ENCODE measurements at places on chromosomes 2 and 18.

DNA sequence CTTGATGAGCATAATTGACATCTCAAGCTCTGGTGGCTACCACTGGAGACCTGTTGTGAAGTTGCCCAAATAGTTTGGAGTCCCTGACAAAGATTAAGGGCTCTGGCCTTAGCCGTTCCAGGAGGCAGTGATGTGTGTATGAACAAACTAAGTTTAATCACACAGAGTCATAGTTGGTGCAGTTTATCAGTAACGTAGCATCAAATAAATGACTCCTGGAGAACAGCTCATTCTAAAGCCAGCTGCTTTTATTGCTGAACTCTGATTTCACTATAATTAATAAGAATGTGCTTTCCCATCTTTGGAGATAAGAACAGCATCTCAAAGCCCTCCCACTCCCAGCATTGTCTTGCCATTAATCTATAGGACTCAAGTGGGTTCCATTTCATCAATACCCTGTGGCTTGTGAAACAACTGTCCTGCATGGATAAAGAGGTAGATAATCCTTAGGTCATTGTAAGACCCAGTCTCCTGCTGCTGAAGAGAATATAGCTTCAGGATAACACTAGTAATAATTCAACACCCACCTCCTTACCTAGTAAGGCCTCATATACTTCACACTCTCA, 211.4 kb upstream of the THUMPD2 start:
- DNase-seq = no peak

DNA sequence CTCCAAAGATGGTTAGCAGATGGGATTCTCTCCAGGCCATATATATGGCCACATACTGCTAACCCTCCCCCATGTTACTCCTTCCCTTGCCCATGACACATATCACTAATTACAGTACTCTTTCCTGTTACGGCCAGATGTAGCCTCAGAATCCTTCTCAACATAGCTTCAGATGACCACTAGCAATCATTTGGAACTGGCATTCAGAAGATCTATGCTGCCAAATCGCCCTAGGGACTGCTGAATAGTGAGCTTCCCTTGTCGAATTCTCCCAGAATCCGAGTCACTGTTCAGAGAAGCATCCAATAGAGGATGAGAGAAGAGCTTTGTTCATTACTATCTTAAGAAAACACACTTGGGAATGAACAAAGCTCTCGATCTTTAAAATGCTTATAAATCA, 121.2 kb upstream of the TANK start:
- no peak for DNase-seq

DNA sequence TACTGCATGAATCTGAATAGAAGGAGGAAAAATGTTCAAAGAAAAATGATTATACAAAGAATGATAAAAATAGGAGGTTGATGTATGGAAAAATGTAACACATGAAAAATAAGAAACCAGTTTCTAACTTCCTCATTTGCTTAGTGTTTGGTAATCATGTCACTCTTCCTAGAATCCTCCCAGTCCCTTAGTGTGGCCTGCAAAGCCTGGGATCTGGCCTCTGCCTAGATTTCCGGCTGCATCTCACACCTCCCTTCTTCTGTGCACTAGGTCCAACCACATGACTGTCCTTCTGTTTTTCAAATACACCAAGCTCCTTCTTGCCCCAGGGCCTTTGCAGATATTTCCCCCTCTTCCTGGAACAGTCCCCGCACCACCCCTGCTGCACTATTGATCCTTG, 76.8 kb upstream of the RBMS1 start:
- no peak for DNase-seq

DNA sequence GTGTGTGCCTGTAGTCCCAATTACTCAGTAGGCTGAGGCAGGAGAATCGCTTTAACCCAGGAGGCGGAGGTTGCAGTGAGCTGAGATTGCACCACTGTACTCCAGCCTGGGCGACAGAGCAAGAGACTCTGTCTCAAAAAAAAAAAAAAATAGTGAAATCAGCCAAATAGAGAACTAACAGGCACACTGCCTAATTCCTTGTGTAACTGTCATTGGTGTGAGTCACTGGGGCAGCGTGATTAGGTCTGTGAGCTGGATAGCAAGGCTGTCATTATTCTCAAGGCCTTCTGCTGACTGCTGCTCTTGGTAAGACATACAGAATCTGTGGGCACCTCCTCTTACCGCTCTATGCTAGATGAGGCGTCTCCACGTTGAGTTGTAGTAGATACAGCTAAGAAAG, 270.3 kb downstream of the NEDD4L start:
- peak; percentile 72 for DNase-seq

GRCh38 chr2:215831296-215831913, 181.9 kb downstream of the MREG start:
- no peak for DNase-seq

DNA sequence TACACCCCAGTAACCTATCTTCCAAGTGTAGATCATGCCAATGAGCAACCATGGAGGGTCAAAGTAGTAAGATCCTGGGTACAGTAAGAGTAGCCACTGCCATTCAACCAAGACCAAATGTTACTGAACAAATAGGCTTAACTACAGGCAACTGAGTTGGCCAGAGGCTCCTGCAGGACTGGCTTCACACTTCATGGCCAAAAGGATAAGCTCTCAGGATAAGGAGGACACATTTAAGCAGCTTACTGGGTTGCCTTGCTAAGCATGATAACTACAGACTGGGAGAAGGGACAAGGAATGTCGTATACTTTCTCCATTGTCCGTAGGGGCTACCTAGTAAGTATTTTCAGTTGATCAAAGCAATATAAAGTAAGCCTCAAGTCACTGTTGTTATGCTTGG, 174.7 kb downstream of the INO80D start:
- no peak for DNase-seq

GRCh38 chr2:102915128-102915527, 153.3 kb downstream of the TMEM182 start:
- DNase-seq = no peak

DNA sequence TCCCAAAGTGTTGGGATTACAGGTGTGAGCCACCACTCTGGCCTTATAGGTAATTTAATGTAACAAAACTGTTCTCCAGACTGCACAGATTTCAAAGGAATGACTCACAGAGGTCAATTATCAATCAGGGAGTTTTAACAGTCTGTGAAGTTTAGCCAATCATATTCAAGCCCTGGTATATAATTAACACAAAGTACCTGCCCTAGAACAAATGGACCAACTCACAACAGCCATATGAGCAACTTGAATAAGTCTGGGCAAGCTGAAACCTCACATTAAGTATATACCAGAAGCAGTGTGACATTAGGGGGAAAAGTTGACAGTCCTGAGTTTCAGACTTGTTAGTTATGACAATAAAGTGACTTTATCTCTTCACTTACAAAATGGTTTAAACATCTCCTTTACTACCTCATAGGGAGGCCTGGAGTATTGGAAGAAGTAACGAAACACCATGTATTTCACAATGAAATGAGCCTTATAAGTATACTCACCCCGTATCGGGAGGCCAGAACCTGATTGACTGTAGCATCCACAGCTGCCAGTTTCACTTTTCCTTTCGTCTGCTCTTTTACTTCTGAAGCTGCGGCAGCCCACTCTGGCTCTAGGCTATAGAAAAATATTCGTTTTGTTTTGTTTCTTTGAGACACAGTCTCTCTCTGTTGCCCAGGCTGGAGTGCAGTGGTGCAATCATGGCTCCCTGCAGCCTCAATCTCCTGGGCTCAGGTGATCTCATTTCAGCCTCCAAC, 22.2 kb downstream of the PDIA6 start:
- DNase-seq = peak; percentile 62

DNA sequence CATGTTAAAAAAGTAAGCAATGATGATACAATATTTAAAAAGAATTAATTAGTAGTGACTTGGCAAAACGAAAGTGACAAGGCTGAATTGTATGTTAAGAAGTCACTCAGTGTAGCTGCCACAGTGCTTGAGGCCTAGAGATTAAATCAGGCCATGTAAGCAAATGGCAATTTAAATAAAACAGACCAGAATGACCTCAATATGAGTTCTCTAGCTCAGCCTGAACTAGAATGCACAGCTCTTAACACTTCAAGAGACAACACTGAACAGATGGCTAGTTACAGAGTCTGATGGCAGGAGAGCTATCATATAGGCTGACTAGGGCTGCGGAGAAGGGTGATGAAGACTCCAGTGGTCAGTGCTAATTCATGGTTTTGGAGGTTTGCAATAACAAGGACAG, 117.9 kb upstream of the ZBTB14 start:
- no peak for DNase-seq

GRCh38 chr18:49023271-49023937, 72.6 kb upstream of the SMAD7 start:
- peak; percentile 46 for DNase-seq

DNA sequence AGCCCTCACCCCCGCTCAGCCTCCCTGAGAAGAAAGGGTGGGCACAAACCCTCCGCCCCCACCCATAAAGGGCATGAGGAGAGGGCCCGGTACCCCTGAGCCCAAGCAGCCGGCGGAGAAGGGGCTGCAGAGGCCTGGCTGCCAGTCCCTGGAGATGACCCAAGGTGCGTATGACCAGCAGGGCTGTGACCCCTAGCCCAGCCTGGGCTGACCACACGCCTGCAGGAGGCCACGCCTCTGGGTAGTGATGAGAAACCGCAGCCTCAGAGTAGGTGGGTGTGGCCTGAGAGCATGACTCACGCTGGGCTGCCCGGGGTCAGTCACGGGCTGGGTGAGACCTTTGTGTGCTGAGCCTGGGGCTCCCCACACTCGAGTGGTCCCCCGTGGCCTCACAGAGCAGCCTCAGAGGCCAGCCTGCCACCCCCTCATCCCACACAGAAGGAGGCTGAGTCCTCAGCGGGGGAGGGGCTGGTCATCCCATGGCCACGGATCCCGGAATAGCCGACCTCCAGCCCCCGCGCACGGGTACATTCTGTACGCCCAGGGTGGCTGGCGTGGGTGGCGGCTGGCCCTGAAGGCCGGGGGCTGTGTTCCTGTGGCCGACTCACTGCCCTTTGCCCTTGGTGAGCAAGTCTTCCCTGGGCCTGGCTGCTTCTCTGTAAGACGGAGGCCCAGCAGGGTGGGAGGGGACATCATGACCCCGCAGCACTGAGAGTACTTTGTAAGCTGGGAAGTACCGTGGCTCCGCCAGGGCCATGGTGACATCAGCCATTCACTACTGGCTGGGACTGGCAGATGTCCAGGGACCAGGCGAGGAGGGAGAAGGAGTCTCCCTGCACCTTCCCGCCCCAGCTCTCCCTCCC, 110.8 kb upstream of the OTOS start:
- DNase-seq = peak; percentile 24

DNA sequence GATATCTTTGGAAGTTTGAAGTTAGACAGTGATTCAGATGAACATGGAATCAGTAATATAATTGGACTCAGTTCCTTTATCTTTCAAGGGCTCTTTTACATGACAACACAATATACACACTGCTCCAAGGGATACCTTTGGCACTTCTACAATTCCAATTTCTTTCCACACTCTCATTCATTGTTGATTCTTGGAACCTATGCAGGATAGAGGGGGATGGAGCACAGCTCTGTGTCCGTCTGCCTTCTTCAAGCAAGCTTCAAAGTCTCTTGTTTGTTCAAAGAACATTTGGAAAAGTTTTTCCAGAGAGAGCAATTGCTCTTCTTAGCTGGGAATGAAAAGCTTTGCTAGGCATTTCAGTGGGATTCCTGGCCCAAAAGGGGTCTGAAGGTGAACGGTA, 276.2 kb upstream of the ZEB2 start:
- no peak for DNase-seq

GRCh38 chr18:24248359-24248758, 109.5 kb downstream of the CABYR start:
- DNase-seq = no peak

DNA sequence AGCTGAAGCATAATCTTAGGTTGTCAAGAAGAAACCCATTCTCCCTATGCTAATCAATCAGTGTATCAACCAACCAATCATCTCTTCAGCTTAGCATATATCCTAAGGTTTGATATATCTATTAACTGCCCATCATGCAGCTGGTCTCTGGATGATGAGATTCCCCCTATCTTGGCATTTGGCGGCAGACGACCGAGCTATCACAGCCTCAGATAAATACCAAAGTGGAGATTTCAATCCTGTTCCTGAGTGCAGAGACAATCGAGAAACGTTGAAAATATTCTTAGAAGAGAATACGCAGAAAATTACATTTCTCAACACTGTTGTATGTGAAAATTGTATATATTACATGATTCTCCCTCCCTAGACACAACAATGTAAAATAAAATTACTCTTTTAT, 259.0 kb upstream of the SIX3 start:
- DNase-seq = no peak

GRCh38 chr2:237051861-237052260, 33.8 kb upstream of the COPS8 start:
- DNase-seq = no peak

DNA sequence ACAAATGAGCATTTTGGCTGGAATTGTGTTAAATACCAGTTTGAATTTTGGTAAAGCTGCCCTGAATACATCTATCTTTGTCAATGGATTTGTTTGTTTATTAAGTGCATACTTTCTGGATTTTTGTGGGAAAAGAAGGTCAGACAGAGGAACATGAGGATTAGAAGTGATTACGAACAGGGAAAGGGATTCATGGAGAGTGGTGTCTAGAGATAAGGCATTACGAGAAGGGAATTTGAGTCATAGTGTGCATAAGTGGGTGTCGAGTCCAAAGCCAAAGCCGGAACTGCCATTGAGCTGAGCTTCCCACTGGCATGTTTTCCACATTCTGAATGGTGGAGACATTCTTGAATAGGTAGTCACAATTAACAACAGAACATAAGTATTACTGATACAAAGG, 68.9 kb upstream of the EFEMP1 start:
- DNase-seq = no peak

GRCh38 chr18:69580107-69580506, 179.4 kb downstream of the DOK6 start:
- DNase-seq = peak; percentile 9

DNA sequence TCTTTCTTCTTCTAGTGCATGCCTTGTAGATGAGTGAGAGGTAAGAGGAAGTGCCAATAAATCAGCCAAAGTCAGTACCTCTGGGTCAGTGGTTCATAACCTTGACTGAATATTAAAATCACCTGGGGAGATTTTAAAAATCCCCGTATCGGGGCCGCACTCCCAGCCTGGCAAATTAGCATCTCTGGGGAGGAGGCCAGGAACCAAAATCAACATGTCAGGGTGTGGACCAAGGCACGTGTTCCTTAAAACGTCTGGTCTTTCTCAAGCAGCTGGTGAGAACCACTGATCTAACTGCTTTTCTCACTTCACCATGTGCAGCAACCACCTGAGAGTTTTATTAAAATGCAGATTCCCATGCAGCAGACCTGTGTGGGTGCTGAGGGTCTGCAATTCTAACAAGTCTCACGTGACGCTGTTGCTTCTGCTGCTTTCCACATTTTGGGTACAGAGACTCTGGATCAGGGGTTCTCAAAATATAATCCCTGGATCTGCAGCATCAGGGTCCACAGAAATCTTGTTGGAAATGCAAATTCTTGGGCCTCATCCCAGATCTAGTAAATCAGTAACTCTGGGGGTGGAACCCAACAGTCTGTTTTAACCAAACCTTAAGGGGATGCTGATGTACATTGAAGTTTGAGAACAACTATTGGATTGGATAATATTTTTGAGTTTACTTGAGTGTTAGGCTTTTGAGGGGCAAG, 49.5 kb downstream of the CHST9 start:
- DNase-seq = no peak

- DNase-seq = peak; percentile 42
Measured at GRCh38 chr2:86584151-86584913, 21.1 kb upstream of the CHMP3 start.
